Esophagus muscularis mucosa (tissue), 4 donors: ENCODE measurements at places on chromosomes 4 and X.

DNA sequence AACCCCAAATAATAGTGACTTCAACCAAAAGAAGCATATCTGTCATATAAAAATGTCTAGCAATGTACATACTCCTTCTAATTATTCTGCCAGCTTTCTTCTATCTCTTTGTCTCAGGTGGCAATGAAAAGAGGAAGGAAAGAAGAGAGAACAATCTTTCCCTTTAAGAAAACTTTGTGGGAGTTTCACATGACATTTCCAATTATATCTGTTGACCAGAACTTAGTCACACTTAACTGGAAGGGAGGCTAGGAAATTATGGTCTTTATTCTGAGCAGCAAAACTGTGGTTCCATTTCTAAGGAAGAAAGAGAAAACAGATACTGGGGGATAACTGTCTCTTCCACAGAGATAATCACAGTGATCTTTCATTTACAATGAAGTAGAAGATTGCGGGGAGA, 12.9 kb upstream of the MAOA start:
- no peak for DNase-seq

GRCh38 chr4:7894098-7894676, 45.5 kb downstream of the AFAP1 start:
- DNase-seq = no peak

DNA sequence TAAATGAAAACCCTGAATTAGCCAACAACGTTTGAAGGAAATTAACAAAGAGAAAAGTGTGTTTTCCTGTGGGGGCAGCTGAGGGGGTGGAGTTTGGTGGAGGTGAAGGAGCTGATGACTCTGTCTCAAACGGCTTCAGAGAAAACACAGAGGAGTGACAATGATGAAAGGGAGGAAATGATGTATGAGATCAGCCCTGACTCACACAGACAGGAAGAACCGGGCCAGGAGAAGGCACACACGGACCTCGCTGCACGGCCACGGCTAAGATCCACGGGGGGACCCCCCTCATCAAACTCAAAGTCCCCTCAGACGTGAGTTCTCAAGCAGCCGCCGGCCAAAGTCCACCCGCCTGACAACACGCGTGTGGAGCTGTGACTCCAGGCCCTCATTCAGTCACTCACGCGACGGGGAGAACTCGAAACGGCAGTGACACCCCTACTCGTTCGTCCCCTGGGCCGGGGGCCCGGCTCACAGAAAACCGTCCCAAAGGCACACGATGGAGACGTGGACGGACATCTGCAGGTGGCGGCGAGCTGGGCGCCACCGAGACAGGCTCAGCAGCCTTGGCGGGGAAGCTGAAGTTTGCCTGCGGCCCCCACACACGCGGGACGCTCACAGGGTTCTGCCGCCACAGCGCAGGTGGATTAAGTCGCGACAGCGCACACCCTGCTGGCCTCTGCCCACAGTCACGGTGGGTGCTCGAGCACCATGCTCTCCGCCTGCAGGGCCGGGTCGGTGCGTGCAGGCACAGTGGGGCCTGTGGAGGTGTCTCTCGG, 28.8 kb downstream of the PPP2R3B start:
- DNase-seq = no peak

GRCh38 chr4:56320293-56320692, 67.0 kb downstream of the AASDH start:
- DNase-seq = no peak

DNA sequence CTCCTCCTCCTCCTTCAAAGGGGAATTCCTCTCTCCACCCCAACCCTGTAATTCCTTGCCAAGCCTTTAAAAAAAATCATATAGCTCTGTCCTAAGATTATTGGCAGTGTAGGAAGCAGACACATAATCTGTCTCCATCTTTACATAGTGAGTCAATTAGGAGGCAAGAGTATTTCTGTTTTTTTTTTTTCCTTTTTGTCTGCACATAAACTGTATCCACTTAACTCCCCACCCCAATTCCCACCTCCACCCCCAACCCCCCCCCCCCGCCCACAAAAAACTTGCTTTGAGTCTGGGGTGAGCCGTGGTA, 182.5 kb downstream of the RASL11B start:
- no peak for DNase-seq

DNA sequence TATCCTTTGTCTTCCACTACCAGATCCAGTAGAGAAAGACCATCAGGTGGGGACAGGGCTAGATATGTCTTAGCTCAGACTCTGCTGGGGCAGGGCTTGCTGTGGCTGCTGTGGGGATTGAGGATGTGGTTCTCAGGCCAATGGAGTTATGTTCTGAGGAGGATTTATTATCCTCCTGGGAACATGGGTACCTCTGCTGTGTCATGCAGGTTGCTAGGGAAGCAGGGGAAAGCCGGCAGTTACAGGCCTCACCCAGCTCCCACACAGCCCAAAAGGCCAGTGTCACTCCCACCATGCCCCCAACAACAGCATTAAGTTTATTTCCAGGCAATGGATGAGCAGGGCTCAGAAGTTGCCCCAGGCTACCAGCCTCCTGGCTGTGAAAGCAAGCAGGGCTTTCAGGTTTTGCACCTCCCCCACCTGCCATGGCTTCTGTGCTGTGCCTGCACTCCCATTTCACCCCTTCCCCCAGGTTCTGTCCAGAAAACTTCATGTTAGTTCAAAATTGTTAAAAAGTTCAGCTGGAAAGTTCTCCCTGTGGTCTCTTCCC, 879.9 kb downstream of the ARAP2 start:
- DNase-seq = no peak

GRCh38 chrX:140712413-140713173, 3.0 kb downstream of the LINC00632 start:
- no peak for DNase-seq

- no peak for DNase-seq
Measured at GRCh38 chrX:149807747-149808458, 26.2 kb downstream of the MAGEA9 start.

DNA sequence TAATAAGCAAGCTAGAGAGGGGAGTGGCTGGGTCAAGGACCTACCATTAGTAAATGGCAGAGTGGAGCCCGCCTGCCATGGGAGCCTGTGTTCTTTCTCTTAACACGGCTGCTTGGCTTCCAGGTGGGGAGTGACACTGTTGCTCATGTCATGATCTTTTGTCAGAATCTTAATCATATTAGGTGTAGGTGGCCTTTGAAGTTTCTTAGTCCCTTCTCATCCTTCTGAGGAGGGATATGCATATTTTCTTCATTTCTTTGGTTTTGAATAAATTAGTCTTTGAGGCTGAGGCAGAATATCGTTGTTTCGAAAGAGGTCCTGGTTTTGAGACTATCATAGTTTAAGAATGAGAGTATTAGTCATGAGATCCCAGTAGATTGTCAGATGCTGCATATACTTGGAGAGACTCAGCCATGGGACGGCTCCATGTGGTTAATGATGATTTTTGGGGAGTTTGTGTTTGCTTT, 28.9 kb downstream of the SNX25 start:
- DNase-seq = no peak

DNA sequence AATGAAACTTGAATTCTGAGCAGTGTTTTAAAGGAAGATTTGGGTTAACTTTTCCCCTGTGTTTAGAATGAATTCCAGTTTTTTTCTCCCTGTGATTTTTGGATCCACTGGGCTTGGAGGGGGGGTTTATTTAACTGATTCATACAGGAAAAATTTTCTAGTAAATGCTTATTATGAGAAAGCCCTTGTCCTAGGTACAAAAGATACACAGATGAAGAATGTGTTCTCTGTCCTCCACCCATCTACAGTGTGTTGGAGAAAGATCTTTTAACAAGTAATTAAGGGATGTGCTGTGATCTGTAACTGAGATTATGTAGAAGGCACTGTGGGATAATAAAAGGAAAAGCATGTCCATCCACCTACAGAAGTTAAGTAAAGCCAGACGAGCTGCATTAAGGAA, 103.9 kb downstream of the STIM2 start:
- no peak for DNase-seq

GRCh38 chrX:57227691-57228090, 58.8 kb upstream of the FAAH2 start:
- no peak for DNase-seq

DNA sequence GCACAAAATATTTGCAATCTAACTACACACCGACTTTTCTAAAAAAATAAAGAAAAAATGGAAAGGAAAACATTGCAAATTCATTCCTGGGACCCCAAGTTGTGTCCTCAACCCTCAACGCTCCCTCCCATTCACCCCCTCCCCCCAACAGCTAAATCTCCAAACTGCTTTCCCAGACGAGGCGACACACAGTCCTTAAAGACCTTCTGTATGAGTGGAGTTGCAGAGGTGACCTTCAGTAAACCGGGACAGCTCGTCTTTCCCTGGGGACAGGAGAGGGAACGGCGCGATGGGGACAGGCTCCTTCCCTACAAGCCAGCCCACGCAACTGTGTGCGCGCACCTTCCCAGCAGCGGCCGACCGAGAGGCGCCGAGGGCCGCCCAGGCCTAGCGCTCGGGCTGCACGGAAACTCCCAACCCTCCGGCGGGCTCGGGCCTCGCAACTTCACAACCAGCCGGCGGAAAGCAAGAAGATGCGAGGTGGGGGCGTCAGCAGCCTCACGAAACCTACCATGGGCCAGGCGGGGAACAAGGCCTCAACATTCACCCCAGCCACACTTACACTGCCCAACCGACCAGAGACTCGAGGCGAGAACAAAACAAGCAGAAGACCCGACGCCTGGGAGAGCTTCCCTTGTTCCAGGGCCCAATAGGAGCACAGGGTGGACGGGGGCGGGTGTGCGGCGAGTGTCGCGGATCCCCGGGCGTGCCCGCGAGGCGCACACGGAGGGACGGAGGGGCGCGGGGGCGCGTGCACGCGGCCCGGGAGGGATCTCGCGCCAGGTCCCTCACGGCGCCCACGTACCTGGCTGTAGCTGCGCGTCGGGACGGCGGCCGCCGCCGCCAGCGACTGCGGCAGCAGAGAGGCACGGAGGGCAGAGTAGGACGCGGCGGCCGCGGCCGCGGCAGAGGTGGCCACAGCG, 763 bp downstream of the GRSF1 start:
- peak; percentile 93 for DNase-seq

- no peak for DNase-seq
Measured at GRCh38 chrX:9370893-9371292, 94.0 kb upstream of the TBL1X start.
